ENCODE measurements at places on chromosomes 1 and 21. TPM values are rescaled to one million over a fixed set of nuclear protein-coding genes. Genes with fewer than 3 reads are reported as not detected.

Gene OR4F29
- not detected for total RNA-seq

DNA sequence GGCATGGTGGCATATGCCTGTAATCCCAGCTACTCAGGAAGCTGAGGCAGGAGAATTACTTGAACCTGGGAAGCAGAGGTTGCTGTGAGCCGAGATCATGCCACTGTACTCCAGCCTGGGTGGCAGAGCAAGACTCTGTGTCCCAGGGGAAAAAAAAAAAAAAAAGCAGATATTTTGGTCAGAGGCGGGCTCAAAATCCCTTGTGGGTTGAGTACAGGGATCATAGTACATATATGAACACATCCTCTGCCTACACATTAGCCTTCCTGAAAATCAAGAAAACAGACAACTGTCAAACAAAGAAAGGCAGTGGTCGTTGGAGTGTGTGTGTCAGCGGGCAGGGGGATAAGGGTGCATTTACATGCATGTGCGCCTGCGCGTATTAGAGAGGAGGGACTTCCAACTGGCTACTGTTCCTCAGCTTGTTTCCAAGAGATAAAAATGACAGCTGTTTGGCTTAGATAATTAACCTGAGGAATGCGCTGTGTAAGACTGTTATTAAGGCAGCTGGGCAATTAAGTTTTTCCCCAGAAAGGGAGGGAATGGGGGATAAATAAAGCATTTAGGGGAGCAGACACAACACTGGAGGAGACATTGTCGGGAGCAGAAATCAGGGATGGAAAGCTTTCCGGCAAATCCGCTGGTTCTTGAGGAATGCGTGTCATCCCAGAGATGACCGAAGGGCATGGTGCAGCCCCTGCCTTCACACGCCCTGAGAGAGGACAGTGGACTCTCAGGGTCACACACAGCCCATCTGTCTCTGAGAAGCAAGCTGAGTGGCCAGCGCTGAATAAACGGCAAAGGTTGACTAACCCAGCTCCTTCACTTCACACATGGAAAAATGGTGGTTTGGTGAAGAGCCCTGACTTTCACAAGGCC, 6.4 kb downstream of the LAMB3 start:
- no peak overlapping the region for H3K27ac ChIP-seq
- H3K4me1 ChIP-seq = peaks cover 33% of the 10 kb centered on the region
- H3K27me3 ChIP-seq = no peaks in the 10 kb centered on the region

Gene AMY1C
- not detected for total RNA-seq

Gene MPZ
- total RNA-seq = 4.0 TPM

Gene C1QTNF12
- total RNA-seq = 3.5 TPM

GRCh38 chr1:154730259-154730658, 122.3 kb upstream of the ADAR start:
- no peaks in the 10 kb centered on the region for H3K27me3 ChIP-seq
- DNase-seq = no peak
- no peak overlapping the region for H3K27ac ChIP-seq
- no peak overlapping the region for H3K4me3 ChIP-seq

DNA sequence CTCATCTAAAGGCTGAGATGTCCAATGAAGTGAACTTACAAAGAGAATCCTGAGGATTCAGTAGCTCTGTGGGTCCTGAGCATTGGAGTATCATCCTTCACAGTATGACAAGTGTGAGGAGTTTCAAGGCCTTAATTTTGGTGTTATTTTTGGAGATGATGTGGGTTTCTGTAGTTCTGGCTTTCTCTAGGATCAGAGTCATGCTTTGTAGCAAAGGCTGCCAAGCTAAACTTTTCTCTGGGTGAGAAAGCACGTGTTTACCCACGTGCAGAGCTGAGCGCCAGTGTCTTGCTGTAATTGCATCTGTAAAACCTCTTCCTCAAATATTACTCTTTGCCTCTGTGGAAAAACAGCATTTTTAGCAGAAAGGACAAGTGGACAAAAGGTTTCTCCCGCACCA, 387.8 kb upstream of the LYPLAL1 start:
- H3K27me3 ChIP-seq = no peaks in the 10 kb centered on the region
- DNase-seq = no peak
- no peak overlapping the region for H3K4me3 ChIP-seq
- no peaks in the 10 kb centered on the region for H3K4me1 ChIP-seq
- H3K27ac ChIP-seq = no peak overlapping the region

- no peak overlapping the region for H3K27ac ChIP-seq
- H3K36me3 ChIP-seq = no peaks in the 10 kb centered on the region
- no peak overlapping the region for H3K4me3 ChIP-seq
- no peaks in the 10 kb centered on the region for H3K4me1 ChIP-seq
- DNase-seq = no peak
Observed at GRCh38 chr1:41442697-41443251, 41.7 kb downstream of the EDN2 start.

Gene KRTAP12-4
- not detected for total RNA-seq

DNA sequence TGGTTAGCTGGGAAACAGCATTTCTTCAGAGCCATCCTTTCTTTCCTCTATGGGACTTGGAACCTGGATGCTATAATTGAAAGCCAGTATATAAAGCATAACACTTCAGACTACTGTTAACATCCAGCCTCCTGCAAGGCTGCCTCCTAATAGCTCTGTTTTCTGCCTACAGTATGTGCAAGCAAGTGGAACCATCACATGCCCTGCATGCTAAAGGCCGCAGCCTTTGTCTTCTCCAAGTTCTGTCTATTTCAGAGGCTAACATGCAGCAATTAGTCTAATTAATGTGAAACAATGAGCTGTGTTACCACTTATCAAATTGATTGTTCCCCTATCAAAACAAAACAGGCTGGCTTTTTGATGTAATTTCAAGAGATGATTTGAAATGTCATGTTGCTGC, 82.7 kb upstream of the ESRRG start:
- no peaks in the 10 kb centered on the region for H3K4me1 ChIP-seq
- H3K36me3 ChIP-seq = no peaks in the 10 kb centered on the region
- H3K27me3 ChIP-seq = no peaks in the 10 kb centered on the region
- H3K4me3 ChIP-seq = no peak overlapping the region
- no peak for DNase-seq
- H3K27ac ChIP-seq = no peak overlapping the region

Gene TAL1
- not detected for total RNA-seq

DNA sequence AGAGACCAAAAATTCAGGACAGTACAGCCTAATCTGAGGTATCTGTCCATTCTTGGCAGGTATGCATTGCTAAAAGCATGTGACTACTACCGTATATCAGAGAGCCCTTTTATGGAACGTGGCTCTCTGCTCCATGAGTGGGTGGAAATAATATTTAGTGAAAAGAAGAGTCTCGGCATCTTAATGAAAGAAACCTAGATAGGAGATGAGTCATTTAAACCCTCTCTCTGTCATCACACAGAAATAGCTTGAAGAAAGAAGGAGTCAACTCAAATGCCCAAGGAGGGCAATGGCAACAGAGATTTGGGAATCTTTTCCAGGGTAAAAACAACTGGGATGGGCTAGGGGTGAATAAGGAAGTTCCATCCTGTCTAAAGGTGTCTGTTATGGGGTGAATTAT, 528.2 kb downstream of the SMYD3 start:
- no peak for DNase-seq
- H3K36me3 ChIP-seq = no peaks in the 10 kb centered on the region
- no peak overlapping the region for H3K27ac ChIP-seq

GRCh38 chr1:59477286-59477685, 180.4 kb downstream of the FGGY start:
- H3K27me3 ChIP-seq = no peaks in the 10 kb centered on the region
- H3K36me3 ChIP-seq = peaks cover 14% of the 10 kb centered on the region
- peak; percentile 40 for DNase-seq
- peak overlapping the region; percentile 54 for H3K4me3 ChIP-seq
